Osteoblast (primary cell): ENCODE measurements at places on chromosomes 7 and 10. TPM values are rescaled to one million over a fixed set of nuclear protein-coding genes. Genes with fewer than 3 reads are reported as not detected.

GRCh38 chr7:28361551-28361950, 50.8 kb upstream of the CREB5 start:
- no peaks in the 10 kb centered on the region for H3K27me3 ChIP-seq
- H3K4me3 ChIP-seq, result no peak overlapping the region

GRCh38 chr10:67925449-67926005, 41.1 kb downstream of the SIRT1 start:
- peak overlapping the region; percentile 65 for H3K27ac ChIP-seq
- peaks cover 42% of the 10 kb centered on the region for H3K4me1 ChIP-seq
- peaks cover 71% of the 10 kb centered on the region for H3K36me3 ChIP-seq
- H3K27me3 ChIP-seq, result no peaks in the 10 kb centered on the region

SFRP4 gene
- 151 and 205 TPM in 2 replicates for total RNA-seq

- no peak overlapping the region for H3K4me3 ChIP-seq
- H3K27me3 ChIP-seq, result no peaks in the 10 kb centered on the region
- DNase-seq, result no peak
- H3K27ac ChIP-seq, result no peak overlapping the region
- H3K36me3 ChIP-seq, result no peaks in the 10 kb centered on the region
- no peaks in the 10 kb centered on the region for H3K4me1 ChIP-seq
Measured at GRCh38 chr7:84837405-84837804, 349.5 kb downstream of the SEMA3D start.

GRCh38 chr7:107660381-107661080, at the start of gene SLC26A4:
Gene SLC26A4, plus strand, starts transcription at chr7:107660828. Its CDS starts 814 bp downstream, at chr7:107661642.
- no peaks in the 10 kb centered on the region for H3K36me3 ChIP-seq
- peak; percentile 47 for DNase-seq
- H3K4me3 ChIP-seq, result peak within 1 kb of the TSS; percentile 71

GRCh38 chr7:117892821-117893220, 19.6 kb upstream of the CTTNBP2 start:
- no peaks in the 10 kb centered on the region for H3K27me3 ChIP-seq
- no peaks in the 10 kb centered on the region for H3K36me3 ChIP-seq
- no peak overlapping the region for H3K4me3 ChIP-seq
- H3K4me1 ChIP-seq, result no peaks in the 10 kb centered on the region

- H3K4me1 ChIP-seq, result no peaks in the 10 kb centered on the region
- H3K27me3 ChIP-seq, result no peaks in the 10 kb centered on the region
- H3K36me3 ChIP-seq, result no peaks in the 10 kb centered on the region
- no peak overlapping the region for H3K4me3 ChIP-seq
- no peak overlapping the region for H3K27ac ChIP-seq
Measured at GRCh38 chr10:20228729-20229128, 412.5 kb downstream of the PLXDC2 start.
